ENCODE measurements at places on chromosomes 11 and 22.

DNA sequence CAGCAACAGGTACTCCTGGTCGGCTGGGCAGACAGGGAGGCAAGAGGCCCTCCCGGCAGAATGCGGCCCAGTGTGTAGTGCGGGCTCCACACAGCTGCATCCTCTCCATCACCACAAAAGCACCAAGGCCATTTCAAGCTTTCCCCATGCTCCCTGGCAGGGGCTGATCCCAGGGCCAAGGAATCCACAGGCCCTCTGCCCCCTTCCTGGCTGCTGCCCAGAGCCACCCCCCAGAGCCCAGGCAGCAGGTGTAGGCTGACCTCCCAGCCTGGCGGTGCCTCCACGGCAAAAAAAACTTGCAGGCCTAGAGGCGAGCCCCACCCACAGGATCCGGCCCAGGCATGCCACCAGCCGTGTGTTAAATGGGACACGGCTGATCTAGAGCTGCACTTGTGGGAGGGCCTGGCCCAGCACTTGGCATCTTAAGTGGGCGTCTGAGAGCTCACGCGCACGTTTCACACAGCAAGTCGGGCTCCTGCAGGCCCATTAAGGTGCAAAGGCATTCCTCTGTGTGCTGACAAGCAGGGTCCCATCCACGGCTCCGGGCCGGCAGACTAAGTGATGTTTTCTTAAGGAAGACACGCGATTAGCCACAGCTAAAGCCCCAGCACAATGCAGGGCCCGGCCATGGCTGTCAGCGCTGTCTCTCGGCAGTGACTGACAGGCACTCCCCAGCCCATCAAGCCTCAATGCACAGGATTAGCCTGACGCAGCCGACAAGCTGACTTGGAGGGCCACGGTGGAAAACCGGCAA is 19.8 kb upstream of the GNB1L start:
- DNase-seq = no peak

DNA sequence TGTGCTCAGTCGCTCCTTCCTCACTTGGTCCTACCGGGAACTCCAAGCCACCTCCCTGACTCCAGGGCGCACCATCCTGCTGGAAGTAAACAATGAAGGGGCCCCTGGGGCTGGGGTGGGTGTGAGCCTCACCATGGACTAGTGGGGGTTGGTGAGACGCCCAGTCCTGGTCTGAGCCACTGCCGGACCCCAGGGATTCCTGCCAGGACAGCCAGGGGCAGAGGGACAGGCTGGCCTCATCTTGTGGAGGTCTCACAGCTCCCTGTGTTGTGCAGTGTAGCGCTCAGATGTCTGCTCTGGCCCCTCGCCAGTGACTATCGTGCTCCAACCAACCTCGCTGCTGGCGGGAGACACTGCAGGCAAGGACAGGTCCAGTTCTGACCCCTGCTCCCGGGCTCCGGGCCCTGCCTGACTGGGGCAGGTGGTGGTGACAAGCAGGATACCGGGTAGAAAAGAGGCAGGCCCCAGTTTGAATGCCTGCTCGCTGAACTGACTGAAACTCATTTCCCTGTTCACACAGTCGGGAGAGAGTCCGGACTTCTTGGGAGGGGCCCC is 1021.4 kb downstream of the BRD1 start:
- DNase-seq = no peak

GRCh38 chr22:26777156-26777801 is 119.9 kb downstream of the MIAT start:
- no peak for DNase-seq

- DNase-seq = no peak
Observed at GRCh38 chr11:93668171-93668570, 6.7 kb downstream of the CEP295 start.

DNA sequence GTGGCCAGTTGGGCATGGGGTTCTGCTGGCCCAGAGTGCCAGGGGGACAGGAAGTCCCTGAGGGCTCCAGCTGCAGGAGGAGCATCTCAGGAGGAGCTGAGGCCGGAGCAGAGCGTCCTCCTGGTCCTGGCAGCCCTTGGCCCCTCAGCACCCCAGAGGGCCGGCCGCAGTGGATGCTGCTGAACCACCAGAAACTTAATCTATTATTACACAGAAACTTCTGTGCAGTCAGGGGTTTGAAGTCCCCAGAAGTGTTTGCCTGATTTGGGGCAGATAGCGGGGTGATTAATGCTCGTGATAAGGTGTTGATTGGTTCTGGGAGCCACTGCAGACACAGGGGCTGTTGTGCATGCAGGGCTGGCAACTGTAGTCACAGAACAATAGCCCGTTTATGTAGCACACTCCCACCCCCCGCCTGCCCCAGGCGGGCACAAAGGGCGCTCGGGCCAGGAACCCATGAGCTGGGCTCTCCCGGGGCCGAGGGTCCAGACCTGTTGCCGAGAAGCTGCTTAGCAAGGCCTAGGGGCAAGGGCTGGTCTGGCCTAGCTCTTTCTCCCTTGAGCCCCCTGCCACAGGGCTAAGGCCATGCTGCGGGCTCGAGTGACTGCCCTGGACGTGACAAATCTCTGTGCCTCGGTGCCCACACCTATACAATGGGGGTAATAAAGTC is 29.0 kb upstream of the KCNQ1OT1 start:
- DNase-seq = no peak

DNA sequence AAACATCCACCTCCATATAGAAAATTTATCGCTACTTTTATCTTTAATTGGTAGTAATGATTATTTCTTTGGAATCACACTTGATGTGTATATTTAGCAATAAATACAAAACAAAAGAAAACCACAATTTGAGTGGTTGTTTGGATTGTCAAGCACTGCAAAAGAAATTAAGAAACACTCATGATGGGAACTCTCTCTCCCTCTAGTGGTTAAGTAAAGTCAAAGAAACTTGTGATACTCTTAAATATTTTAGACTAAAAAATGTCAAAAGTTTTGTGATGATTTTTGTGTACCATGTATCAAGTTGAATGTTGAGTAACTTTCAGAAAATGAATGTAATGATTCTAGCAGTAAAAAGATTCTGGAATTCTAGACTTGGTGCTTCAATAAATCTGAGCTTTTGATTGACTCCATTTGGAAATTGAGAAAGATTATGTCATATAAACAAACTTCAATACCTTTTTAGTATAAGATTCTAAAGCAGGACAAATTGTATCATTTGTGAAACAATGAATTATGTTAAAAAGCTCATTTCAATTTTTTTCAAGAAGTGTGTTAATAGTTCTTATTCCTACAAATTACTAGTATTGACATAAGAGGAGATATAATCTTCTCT is 20.8 kb downstream of the MUC15 start:
- DNase-seq = no peak

GRCh38 chr11:119728211-119728626 is 781 bp downstream of the NECTIN1 start:
- no peak for DNase-seq

DNA sequence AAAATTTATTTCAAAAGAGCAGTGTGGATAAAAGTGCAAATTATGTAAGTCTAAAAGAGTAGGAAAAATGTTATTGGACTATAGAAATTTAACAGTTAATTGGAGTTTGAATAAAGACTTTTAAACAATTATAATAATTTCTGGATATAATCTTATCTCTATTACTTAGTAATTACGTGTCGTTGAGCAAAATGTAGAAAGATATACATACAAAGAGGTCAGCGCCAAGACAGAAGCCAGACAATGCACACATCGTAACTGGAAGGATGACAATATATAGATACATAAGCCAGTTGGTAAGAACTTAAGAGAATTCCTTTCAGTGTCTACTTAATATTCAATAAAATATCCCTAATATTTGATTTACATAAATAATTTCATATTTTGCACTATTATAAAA is 157.0 kb downstream of the LUZP2 start:
- no peak for DNase-seq

DNA sequence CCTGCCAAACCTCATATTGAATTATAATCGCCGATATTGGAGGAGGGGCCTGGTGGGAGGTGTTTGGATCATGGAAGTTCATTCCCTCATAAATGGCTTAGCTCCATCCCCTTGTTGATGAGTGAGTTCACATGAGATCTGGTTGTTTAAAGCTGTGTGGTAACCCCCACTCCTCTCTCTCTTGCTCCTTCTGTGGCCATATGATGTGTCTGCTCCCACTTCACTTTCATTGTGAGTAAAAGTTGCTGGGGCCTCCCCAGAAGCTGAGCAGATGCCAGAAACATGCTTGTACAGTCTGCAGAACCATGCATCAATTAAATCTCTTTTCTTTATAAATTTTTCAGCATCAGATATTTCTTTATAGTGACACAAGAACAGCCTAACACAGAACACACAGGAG is 929.0 kb upstream of the FAT3 start:
- no peak for DNase-seq

DNA sequence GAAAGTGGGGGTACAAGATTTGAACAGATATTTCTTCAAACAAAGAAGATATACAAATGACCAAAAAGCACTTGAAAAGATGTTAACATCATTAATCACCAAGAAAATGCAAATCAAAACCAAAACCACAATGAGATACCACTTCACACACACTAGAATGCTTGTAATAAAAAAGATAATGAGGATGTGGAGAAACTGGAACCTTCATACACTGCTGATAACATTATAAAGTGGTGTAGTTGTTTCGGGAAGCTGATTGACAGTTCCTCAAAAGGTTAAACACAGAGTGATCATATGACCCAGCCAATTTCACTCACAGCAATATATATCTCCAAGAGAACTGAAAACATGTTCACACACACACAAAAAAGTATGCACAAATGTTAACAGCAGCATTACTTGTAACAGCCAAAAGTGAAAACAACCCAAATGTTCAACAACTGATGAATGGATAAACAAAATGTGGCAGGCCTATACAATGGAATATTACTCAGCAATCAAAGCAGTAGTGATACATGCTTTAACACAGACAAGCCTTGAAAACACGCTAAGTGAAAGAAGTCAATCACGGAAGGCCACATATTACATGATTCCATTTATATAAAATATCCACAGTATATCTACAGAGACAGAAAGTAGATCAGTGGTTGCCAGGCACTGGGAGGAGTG is 15.1 kb downstream of the PITPNB start:
- no peak for DNase-seq

GRCh38 chr11:69489746-69490365 is 8.4 kb downstream of the LINC01488 start:
- no peak for DNase-seq

GRCh38 chr11:17382046-17382728 is 6.3 kb downstream of the KCNJ11 start:
- no peak for DNase-seq

GRCh38 chr11:73521621-73522020 is 76.3 kb downstream of the FAM168A start:
- no peak for DNase-seq

DNA sequence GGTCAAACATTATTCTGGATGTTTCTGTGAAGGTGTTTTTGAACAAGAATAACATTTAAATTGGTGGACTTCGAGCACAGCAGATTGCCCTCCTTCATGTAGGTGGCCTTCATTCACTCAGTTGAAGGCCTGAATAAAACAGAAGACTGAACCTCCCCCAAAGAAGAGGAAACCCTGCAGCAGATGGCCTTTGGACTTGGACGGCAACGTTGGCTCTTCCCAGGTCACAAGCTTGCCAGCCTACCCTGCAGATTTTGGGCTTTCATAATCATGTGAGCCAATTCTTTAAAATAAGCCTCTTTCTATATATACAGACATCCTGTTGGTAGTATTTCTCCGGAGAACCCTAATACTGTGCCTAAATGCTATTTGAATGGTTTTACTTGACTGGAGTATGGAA is 432.2 kb upstream of the NARS2 start:
- DNase-seq = no peak

DNA sequence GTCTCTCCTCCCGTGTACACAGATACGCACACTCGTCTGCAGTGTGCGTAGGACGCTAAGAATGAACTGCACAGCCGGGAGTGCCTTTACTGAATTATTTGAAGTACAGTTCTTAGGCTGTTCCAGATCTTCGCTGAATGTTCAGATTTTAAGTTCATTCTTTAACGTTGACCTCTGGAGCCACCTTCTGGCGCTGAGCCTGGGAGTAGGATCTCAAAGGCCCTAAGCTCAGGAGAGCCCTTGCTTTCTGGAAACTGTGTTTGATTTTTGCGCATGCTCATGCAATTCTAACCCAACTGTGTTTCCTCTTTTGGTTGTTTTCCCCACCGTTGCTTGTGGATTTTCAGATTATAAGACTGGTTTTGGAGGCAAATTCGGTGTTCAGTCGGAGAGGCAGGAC is 22.8 kb downstream of the CTTN start:
- DNase-seq = no peak

DNA sequence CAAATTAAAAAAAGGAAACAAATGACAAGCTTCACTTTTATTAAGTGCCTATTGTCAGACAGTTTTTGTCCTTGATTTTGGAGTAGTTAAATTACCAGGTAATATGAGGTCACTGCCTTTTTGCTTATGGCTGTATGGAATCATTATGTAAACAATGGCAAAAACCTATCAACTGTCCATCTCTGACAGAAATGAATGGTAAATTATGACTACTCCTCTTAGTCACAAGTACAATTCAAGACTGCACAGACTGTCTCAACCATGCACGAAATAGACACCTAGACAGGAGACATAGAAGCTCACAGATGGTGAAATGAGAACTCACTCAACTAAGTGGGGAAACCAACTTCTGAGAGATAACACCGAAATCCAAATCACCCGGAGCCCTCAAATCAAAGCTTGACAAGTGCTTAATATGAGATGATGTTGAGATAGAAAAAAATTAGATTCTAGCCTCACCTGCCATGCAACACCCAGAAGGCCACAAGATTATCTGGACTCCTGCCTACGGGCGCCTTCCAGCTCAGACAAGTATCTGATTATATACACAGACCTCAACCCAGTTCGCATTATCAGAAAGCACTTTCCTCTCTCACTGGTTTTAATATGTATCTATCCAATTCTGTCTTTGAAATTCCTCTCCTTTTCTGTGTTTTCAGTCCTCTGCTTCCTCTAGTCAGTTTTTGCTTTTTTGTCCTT is 199.3 kb downstream of the CADM1 start:
- no peak for DNase-seq

DNA sequence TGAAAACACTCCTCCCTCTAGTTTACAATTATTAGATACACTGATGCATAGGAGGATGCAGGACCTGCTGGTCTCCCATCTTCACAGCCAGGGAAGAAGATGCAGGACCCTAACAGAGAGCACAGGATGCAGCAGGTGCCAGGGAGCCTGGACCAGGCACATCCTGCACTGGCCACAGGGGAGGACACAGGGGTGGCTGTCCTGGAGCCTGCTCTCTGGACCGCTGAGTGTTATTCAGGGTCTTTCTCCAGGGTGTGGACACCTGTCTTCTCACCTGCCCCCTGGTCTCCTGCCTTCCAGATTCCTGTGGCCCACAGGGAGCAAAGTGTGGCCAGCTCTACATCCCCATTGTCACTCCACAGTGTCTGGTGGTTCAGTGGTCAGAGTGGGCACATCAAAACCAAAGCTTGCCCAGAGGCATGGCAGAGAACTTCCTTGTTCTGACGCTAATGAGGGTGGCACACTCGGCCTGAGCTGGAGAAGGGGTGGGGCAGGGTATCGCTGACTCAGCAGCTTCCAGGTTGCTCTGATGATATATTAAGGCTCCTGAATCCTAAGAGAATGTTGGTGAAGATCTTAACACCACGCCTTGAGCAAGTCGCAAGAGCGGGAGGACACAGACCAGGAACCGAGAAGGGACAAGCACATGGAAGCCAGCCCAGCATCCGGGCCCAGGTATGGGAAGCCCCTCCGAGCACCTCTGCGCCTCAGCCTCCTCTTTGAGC is at the start of gene APOBEC3A:
TSS of gene APOBEC3A (plus strand) at position 564 of the 725 bp plus-strand sequence. CDS start at position 647, 83 bp downstream.
- no peak for DNase-seq

Data from T follicular helper cell (primary cell).